ENCODE measurements at places on chromosomes 7 and 10.

- no peak for DNase-seq
These were observed 5.2 kb upstream of the FRA10AC1 start for GRCh38 chr10:93707623-93708022.

GRCh38 chr10:100645613-100646392, 99.6 kb upstream of the PAX2 start:
- no peak for DNase-seq

GRCh38 chr7:16648551-16648950, 2.6 kb downstream of the BZW2 start:
- DNase-seq, result no peak

- no peak for DNase-seq
These were observed 378.6 kb upstream of the PRKCQ start for GRCh38 chr10:6958711-6959110.

- DNase-seq, result no peak
These were observed 481.8 kb downstream of the SEMA3D start for GRCh38 chr7:84705079-84705478.

- no peak for DNase-seq
These were observed 35.0 kb downstream of the ITGA8 start for GRCh38 chr10:15684768-15685167.

DNA sequence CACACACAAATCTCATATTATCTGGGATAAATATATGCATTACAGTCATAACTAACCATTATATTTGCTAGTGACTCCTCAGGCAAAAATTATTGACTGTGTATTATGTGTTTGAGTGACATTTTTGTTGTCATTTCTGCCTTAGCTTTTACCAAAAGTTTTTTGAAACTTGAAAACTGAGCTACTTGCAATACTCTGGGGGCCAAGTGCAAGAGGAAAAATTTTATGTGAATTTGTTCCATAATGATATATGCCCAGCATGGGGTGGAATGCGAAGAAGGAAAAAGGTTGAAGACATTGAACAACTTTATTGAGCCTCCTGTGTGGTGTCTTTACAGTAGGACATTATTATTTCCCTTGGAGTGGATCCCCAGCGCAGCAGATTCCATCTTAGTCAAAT, 176.8 kb upstream of the FERD3L start:
- DNase-seq, result no peak

DNA sequence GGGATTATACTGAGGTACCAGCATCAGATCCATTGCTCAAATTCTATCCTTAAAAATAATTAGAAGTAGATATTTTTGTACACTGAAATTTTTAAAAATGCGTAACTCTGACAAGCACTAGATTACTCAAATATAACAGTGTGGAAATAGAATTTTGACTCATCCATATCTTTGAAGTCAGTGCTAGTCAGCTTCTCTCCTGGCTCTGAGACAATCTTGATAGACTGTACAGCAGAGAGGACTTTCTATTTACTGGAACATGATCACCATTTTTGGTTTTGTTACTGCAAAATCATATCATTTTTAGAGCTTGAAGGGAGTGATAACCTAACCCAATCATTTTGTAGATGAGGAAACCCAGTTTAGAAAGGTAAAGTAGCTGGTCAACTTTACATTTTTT, 195.0 kb downstream of the MTERF1 start:
- no peak for DNase-seq

GRCh38 chr10:54133203-54133602, 667.8 kb downstream of the PCDH15 start:
- no peak for DNase-seq

GRCh38 chr7:148982654-148983199, 45.6 kb downstream of the PDIA4 start:
- DNase-seq, result no peak

GRCh38 chr7:381211-382042, 91.5 kb downstream of the FOXL3 start:
- DNase-seq, result no peak

GRCh38 chr7:92155108-92155739, 20.9 kb upstream of the CYP51A1 start:
- DNase-seq, result no peak

- DNase-seq, result no peak
These were observed 55.2 kb downstream of the PWWP2B start for GRCh38 chr10:132452216-132452650.

GRCh38 chr7:101953248-101953819, 135.9 kb downstream of the CUX1 start:
- DNase-seq, result no peak

GRCh38 chr10:103188853-103189252, 4.2 kb downstream of the NT5C2 start:
- no peak for DNase-seq

DNA sequence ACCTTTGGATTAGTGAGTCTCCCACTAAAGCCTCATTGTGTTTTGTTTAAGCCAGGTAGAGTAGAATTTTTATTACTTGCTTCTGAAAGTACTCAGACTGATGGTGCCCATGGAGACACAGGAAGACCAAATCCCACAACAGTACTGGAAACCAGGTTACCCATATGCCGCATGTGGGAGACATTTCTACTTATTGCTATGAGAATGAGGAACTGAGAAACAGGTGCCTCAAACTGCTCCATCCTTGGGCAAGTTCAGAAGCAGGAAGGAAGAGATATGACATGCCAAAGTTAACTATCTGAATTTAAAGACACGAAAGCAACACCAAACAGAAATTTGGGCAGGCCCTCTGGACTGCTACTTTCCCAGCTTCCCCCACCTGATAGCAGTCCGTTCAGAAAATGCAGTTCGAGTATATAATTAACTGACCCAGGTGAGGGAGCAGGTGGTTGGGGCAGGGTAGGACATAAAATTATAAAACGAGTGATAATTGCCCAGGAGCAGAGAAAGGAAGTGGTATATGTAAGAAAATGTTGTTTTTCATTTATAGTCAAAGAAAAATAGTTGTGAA, 382.3 kb upstream of the MTPN start:
- DNase-seq, result no peak

- no peak for DNase-seq
These were observed 9.9 kb upstream of the PPP1R9A start for GRCh38 chr7:94897541-94897940.

GRCh38 chr7:38746438-38746837, 115.3 kb upstream of the AMPH start:
- DNase-seq, result no peak

DNA sequence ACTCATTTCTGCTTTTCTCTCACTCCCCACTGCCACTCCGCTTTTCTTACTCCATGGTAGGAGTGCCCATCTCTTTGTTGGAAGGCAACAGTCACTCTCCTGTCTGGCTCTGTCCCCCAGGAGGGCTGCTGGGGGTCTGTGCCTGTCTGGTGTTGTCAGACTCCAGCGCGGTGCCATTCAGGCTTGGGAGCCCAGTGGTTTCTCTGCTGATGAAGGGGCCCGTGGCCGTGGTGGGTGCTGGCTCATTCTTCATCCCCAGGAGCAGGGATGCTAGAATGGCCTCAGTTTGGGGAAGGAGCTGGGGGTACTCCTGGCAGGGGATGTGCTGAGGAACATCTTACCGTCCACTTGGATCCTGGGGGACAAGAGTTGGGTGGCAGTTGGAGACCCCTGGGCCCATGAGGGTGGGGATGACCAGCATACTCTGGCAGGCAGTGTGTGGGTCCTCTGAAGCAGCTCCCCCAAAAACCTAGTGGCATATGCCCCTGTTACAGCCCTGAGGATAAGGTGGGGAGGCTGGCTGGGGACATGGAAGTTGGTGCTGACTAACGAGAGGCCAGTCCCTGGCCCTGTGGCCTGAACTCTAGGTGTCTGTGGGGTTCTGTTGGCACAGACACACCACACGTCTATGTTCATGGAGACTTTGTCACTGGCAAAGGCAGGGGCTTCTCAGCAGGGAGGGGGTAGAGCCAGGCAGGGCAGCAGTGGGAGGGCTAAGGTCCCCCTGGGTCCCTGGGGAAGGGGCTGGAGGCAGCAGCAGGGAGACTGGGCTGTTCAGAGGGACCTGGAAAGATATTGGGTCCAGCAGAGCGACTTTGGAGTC, 102.8 kb upstream of the RET start:
- no peak for DNase-seq

GRCh38 chr7:28142650-28143049, 37.9 kb downstream of the JAZF1 start:
- DNase-seq, result no peak

DNA sequence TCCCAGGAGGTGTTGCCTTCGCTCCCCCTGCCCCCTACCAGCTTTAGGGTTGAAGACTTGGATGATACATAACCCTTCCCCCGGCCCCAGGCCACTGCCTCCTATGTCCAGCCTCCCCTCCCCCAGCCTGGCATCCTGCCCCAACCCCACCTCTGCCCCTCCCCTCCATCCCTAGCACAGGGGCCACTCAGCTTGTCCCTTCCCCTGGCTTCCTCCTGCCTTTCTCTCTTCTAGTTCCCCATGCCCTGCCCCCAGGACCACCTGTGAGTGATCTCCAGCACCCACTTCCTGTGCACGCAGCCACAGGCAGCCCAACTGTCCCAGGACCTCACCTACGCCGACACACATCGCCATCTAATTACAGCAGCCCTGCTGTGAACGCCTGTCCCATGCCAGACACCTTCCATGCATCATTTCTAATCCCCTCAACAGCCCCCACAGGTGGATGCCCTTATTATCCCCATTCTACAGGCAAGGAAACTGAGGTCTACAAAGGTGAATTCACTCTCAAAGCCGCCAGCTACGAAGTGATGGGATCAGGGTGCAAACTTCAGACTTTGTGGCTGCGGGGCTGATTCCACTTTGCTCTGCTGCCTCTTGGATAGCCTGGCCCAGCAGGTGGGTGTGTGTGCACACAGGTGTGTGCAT, 82.4 kb upstream of the CHST15 start:
- no peak for DNase-seq

DNA sequence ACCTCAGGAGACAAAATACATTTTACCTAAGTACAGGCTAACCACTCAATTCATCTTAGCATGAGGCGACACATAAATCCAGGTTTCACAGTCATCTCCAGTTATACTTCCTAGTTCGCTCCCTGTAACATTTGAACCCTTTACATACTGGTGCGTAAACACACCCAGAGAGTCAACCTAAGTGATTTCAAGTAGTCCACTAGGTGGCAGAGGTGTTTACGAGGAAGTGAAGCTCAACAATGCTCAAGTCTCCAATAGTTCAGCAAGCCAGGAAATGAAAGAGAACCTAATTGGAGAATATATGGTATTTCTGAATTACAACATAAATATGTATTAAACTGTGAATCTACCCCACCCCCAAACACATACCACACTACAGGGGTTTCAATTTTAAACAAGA, 76.3 kb upstream of the ABCB5 start:
- no peak for DNase-seq

GRCh38 chr7:130490311-130490791, 1.5 kb upstream of the MEST start:
- DNase-seq, result no peak

- no peak for DNase-seq
These were observed 122.4 kb downstream of the ZNF248 start for GRCh38 chr10:37734971-37735370.

DNA sequence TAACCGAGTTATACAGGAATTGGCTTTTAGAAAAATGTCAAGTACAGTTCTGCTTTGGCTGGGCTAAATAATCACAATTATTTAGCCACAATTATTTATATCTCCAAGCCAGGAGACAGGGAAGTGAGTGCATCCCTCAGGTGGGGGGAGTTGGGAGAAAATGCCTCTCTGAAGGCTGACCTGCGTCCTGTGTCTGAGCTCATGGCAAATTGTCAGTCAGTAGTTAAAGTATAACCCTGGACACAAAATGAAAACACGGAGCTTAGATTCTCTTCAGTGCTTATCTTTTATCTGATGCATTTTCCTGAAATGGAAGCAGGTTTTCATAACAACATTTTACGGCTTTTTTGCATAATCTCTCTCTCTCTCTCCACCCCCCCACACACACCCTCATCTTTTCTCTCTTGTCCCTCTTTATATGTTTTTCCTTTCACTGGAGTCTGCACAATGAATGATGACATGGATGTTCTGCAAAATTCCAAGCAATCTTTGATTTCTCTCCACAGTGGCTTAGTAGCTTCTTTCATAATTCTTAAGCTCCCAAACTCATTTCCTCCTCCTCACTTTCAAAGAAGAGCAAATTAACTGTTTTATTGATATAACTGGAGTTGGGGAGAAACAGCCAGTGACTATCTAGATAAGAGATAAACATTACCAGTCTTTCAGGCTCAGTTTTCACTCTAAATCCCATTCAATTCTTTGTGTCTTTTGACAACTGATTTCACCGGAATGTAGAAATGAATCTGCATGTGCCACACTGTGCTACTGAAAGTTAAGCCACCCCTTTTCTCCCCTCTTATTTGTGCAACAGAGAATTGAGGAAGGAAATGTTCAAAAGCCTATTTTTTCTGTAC, 521.4 kb upstream of the GHITM start:
- no peak for DNase-seq

- DNase-seq, result no peak
These were observed 22.1 kb downstream of the EXOC4 start for GRCh38 chr7:133275008-133275407.

DNA sequence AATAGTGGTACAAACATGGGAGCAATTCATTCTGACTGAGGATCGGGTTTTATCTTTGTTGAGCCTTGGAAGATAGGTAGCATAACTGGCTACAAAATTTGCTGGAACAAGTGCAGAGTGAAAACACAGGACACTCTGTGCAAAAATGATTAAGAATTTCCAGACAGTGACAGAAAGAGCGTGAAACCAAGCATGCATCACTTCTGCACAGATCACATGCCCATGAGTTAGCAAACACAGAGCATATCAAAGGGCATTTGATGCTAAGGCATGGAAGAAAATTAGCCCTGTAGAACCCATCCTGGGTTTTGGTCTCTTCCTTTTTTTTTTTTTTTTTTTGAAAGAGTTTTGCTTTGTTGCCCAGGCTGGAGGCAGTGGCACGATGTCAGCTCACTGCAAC, 28.3 kb downstream of the TECTB start:
- DNase-seq, result no peak

DNA sequence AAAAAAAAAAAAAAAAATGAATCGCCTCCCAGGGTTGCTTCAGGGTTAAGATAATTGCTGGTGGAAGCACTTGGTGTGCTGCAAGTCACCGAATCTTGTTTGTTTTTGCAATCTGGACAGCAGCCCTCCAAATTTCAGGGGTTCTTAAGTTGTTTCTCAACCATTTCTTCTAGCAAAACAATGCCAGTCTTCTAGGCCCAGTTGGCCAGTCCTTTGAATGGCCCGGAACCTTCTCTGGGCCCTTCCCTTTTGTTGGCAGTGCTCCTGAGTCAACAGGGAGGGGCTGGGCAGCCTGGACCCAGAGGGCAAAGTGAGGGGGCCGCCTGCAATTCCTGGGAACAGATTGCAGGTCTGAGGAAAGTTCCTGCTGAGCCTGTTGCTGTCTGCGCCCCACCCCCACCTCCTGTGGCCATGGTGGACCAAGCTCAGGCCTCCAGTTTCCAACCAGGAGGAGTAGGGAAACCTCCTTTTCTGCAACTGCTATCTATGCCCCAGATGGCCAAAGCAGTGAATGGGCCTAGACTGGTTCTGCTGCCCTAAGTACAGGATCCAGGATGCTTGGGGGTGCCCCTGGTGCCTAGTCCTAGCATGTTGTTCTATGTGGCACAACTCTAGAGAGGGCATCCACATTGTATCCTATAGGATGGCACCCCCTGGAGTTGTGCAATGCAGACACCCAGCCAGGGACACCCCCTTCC, 31.4 kb upstream of the PDCD4 start:
- no peak for DNase-seq

GRCh38 chr7:6262221-6262620, 10.2 kb downstream of the CYTH3 start:
- no peak for DNase-seq
